Activated CD8-positive, alpha-beta T cell treated with anti-CD3 and anti-CD28 coated beads, Interleukin-2, amount 10 ng/mL, durations not matched to agents 7 days and 5 days (primary cell): ENCODE measurements at places on chromosomes 16 and 17. TPM values are rescaled to one million over a fixed set of nuclear protein-coding genes. Genes with fewer than 3 reads are reported as not detected.

GRCh38 chr17:17159571-17159970 lies 46.6 kb downstream of the PLD6 start:
- H3K27me3 ChIP-seq = no peaks in the 10 kb centered on the region
- no peak overlapping the region for H3K4me3 ChIP-seq
- peaks cover 11% of the 10 kb centered on the region for H3K4me1 ChIP-seq
- peak overlapping the region; percentile 47 for H3K27ac ChIP-seq
- H3K36me3 ChIP-seq = peaks cover 54% of the 10 kb centered on the region

- H3K27me3 ChIP-seq = peaks cover 6% of the 10 kb centered on the region
- no peaks in the 10 kb centered on the region for H3K4me1 ChIP-seq
- no peaks in the 10 kb centered on the region for H3K36me3 ChIP-seq
Measured at GRCh38 chr17:46894476-46895151, 28.3 kb upstream of the GOSR2 start.

DNA sequence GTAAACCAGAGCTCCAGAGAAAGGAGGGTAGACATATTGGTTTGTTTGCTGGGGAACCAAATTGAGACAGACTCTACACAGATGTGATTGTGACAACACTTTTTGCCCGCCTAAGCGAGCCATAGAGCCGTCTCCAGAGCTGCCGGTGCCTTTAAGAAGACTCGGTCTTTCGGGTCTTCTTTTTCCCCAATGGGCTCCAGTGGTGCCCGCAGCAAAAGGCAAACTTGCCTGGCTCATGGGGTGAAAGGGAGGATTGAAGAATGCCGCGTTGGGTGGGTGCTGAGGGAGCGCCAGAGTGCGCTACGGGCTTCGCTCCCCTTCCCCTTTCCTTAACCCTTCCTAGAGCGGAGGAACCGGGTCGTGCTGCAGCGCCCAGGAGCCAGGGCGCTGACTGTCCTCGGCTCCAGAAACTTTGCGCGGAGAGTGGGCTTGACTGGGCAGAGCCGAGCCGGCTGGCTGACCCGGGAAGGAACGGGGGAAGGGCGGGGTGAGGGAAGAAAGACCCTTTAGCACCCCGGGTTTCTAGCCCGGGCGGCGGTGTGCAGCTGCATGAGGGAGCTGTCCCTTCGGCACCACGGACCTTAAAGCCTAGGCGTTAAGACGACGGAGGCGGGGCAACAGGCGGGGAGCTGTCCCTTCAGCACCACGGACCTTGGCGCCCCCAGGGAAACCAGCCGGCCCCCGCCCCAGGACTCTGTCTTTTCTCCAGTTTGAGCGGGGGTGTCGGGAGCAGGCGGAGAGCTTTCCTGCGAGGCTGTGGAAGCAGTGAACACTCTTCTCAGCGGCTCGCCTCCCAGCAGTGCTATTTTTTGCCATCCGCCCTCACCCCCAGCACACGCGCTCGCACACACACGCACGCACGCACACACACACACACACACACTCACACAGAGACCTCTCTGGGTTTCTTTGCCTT lies at the start of gene CACNG3:
CACNG3 (plus strand) TSS at position 880 of the 916 bp plus-strand sequence. CDS start 420 bp downstream, outside the sequence.
- DNase-seq = peak; percentile 84
- no peak within 1 kb of the TSS for H3K27ac ChIP-seq
- H3K4me1 ChIP-seq = peaks cover 3% of the 10 kb centered on the region
- H3K27me3 ChIP-seq = peaks cover 48% of the 10 kb centered on the region
- no peaks in the 10 kb centered on the region for H3K36me3 ChIP-seq

- DNase-seq = no peak
- no peaks in the 10 kb centered on the region for H3K27me3 ChIP-seq
- no peak overlapping the region for H3K4me3 ChIP-seq
- peaks cover 14% of the 10 kb centered on the region for H3K4me1 ChIP-seq
- H3K27ac ChIP-seq = no peak overlapping the region
- H3K36me3 ChIP-seq = peaks cover 40% of the 10 kb centered on the region
Measured at GRCh38 chr16:89910717-89911354, 7.8 kb upstream of the MC1R start.

DNA sequence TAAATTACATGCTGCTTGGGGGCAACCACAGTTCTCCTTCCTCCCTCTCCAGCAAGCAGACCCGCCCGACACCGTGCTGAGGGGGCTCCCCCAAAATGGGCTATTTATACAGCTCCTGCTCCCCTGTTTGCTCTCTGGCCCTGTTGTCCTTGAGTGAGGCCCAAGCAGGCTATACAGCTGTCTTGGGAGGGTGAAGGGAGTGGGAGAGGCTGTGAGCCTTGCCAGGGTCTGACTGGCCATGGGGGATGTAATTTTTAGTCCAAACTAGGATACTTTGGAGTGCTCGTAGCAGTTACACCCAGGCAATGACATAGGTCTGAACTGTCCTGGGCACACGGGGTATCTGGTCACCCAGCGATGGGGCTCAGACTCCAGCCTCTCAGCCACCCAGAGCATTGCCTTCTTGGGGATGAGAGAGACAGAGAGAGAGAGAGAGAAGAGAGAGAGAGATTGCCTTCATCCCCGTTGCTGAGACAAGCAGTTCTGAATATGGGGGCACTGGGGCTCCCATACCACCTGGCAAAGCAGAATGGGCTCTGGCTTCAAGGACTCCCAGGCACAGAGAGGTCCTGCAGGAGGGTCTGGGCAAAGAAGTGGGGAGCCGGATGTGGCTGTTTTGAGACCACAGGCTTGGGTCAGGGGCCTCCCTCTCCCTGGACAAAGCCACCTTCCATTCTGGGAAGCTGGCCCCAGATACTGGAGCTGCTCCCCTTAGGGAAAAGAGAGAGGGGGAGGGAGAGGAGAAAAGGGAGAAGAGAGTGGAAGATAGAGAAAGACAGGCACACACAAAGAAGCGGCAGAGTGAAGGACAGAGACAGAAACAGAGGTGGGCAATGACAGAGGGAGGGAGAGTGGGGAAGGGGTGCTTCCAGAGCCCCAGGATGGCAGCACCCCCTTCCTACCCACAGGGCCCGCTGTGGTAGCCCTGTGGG lies 10.7 kb upstream of the TMEM92 start:
- no peak overlapping the region for H3K27ac ChIP-seq
- H3K27me3 ChIP-seq = peaks cover 13% of the 10 kb centered on the region
- no peak overlapping the region for H3K4me3 ChIP-seq
- DNase-seq = no peak

Gene SKAP1
- 93.8 TPM for total RNA-seq

Gene SPATA22
- total RNA-seq = not detected
